ENCODE measurements at places on chromosomes 13 and 19.

- DNase-seq: no peak
These were observed 238.4 kb upstream of the PRR20A start for GRCh38 chr13:56902276-56902675.

DNA sequence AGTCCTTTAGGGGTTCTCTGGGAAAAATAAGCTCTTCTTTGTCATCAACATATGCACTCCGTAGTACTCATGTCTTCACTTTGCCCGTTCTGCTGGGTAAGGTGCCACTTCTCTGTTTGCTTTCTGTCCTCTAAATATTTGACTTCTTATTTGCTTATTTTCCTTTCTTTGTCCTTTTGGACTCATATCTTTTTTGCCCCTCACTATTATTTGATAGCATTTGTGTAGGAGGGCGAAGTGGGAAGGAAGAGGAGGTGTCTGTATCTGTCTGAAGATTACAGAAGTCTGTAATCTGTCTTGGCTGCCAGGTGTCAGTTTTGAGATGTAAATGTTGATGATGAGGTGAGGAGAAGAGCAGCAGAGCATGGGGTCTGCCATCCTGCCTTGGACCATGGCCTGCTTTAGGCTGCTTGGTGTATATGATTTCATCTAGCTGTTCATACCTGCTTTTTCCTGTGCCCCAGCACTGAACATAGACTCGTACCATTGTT lies 30.8 kb downstream of the USPL1 start:
- no peak for DNase-seq

GRCh38 chr19:32268381-32268780 lies 77.0 kb upstream of the ZNF507 start:
- DNase-seq: no peak

DNA sequence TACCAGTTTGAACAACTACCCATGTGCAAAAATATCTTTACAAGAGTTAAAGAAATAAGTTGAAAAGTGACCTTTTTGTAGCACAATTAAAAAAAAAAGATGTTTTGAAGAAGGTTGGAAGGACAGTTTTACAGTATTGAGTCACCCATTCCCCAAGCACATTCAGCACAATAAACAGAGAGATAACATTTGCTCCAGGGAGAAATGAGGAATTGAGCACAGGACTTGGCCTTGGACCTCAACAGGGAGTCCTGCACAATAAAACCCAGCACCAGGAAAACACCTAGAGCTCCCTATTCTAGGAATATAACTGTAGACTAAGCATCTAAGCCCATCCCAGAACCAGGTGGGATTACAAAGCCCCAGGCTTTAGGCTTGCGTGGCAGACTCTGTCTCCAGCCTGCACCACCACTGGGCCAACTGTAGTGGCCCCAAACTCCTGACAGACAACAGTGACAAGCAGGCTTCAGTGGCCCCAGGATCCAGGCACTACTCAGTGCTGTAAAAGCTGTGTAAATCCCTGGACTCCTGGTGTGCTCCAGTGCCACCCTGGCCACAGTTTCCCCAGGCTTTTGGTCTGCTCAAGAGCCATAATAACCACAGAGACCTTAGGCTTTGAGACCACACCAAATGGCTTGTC lies 857.2 kb downstream of the SLITRK1 start:
- no peak for DNase-seq

DNA sequence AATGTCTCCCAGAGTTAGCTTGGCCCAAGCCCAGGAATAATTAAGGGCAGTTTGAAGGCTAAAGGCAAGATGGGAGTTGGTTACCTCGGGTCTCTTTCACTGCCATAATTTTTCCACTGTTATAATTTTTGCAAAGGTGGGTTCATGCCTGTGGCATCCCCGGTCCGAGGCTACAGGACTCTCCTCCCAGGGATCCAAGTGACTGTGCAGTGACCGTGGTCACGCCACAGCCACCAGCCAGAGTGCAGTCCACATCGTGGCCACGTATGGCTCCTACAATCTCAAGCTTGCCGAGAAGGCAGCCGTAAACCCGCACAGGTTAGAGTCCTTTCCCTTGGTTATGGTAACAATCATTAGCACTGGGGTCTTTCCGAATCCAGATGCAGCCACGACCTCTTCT lies 36.8 kb downstream of the C13orf46 start:
- DNase-seq: no peak
